ENCODE measurements at places on chromosomes 2 and 18.

- no peak for DNase-seq
Measured at GRCh38 chr2:19677825-19678518, 223.8 kb downstream of the TTC32 start.

GRCh38 chr2:192194265-192194865 is 368 bp downstream of the TMEFF2 start:
- DNase-seq = peak; percentile 67

DNA sequence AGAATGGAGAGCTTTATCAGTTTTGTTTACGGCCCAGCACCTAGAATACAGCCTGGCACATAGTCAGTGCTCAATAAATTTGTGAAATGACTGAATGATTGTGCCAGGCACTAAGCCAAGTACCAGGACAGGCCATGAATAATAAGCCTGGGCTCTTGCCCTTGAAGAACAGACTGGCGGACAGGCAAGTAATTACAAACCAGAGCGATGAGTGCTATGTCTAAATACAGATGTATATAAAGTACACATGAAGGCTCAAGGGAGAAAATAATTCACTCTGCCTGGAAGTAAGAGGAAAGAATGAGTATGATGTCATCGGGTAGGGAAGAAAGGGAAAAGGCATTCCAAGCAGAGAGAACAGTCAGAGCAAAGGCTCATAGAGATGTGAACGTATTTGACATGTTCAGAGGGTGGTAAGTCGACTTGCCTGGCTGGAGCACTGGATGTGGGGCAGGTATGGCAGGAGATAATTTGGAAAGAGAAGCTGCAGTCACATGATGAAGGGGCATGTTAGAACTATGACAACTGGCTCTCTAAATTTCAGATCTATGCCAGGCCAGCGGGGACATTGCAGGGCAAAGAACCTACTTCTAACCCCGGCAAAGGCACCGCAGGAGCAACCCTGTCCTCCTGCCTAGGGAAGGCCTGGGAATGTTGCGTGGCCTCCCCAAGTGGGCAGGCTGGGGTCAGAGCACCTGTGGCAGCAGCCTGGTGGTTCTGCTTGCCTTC is 119.1 kb upstream of the STPG4 start:
- DNase-seq = peak; percentile 79

DNA sequence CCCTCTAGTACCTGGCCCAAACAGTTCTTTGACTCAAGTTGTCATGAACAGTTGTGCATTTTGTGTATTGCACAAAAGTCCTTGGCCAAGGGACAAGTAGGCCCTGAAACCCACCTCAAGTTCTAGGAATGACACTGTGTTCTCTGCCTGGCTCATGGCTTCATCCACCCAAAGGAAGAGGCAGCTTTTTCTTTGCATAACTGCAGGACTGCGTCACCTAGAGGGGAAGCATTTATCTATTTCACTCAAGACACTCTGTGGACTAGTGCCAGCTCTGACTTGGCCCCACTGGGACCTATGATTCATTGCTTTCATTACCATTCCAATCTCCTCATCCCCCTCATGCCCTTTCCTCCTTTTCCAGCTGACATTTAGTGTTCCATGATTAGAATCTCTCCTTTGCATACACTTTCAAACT is 119.3 kb upstream of the SIX2 start:
- DNase-seq = no peak

DNA sequence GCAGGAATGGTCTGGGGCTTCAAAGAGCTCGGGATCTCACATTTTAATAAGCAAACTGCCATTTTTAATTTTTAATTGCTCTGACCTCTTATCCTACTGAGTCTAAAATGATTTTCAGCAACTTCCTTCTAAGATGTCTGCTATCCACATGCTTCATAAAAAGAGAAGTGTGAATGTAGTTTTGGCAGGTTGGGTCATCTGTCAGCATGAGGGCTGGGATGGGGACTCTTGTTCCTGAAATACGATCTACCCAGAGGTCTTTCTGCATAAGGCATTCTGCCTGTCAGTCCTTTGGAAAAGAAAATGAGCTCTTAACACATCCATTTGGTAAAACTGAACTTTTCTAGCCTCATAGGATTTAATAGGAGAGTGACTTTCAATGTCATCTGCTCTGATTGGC is 252.8 kb upstream of the APCDD1 start:
- no peak for DNase-seq

GRCh38 chr2:69694894-69695849 is 46.8 kb upstream of the ANXA4 start:
- DNase-seq = peak; percentile 26

DNA sequence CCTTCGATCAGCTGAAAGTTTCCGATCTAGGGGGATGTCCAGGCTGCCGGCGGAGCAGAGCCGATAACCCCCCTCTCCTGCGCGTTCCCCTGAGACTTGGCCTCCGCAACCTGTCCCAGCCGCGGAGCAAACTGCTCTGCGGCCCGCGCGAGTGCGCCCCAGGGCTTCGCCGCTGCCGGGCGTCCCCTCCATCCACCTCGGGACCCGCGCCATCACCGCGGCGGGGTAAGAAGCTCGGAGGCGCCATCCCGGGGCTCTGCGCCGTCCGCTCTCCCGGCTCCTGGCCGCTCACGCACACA is 990 bp upstream of the GDF7 start:
- DNase-seq = no peak

DNA sequence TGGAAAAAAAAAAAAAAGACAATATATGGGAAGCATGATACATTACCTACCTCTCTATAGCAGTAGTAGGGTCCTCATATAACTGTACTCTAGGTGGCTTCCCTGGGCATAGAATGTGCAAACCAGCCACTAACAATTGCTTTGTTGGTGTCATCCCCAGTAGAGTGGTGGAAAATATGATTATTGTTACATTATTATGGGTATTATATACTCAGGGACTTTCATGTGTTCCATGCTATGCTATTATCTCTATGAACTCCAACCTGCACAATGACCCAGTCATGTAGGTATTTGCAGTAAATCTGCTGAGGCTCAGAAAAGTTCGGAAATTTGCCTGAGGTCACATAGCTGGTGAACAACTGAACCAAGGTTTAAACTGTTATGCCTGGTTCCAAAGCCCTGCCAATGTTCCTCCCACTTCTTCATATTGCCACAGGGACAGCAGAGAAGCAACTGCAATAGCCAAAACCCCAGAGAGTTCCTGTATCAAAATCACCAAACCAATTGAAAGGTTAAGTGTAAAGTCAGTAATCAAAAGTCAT is 52.6 kb upstream of the MAP4K4 start:
- no peak for DNase-seq

DNA sequence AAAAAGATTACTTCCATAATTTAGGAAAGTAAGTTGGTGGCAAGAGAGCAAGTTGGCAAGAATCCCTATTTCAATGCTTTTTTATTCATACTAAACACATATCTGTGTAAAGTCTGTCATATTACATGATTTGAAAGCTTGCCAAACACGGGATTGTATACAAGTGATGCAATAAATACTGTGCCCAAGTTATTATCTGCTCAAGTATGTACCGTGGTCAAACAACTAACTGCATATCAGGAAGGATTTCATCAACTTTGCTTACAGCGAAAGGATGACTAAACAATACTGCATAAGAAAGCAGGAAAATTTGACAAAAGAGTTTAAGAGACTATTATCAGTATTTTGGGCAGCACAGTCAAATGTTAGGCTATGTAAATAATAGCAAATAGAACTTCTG is 69.6 kb upstream of the SCN1A start:
- DNase-seq = no peak

Data from tongue (tissue), 3 donors.